HAP-1 (cell line): ENCODE measurements at places on chromosomes 5 and 9.
A peak's percentile ranks its signal among the peaks of the same experiment; 100 is the strongest.

DNA sequence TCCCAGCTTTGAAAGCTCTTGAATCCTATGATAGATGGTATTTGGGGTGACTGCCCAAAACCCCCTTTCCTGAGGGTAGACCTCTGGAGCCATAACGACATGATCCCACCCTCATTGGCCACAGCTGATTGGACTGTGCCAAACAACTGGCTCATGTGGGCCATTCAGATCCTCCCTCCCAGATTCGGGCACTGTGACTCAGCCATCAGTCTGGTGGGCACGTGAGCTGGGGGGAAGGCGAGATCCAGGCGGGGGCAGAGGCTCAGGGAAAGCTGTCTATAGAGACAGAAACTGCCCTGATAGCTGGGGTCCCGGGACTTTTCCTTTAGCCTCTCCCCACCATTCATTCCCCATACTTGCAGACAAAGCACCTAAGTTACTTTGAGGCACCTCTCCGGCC lies 15.1 kb upstream of the NCS1 start:
- DNase-seq = no peak

- peak; percentile 46 for DNase-seq
These were observed 142.9 kb upstream of the MSX2 start for GRCh38 chr5:174581479-174581878.

- DNase-seq = no peak
These were observed 25.6 kb downstream of the TMOD1 start for GRCh38 chr9:97526895-97527575.

- no peak for DNase-seq
These were observed 501.5 kb downstream of the SPATA31D1 start for GRCh38 chr9:82490019-82490499.

DNA sequence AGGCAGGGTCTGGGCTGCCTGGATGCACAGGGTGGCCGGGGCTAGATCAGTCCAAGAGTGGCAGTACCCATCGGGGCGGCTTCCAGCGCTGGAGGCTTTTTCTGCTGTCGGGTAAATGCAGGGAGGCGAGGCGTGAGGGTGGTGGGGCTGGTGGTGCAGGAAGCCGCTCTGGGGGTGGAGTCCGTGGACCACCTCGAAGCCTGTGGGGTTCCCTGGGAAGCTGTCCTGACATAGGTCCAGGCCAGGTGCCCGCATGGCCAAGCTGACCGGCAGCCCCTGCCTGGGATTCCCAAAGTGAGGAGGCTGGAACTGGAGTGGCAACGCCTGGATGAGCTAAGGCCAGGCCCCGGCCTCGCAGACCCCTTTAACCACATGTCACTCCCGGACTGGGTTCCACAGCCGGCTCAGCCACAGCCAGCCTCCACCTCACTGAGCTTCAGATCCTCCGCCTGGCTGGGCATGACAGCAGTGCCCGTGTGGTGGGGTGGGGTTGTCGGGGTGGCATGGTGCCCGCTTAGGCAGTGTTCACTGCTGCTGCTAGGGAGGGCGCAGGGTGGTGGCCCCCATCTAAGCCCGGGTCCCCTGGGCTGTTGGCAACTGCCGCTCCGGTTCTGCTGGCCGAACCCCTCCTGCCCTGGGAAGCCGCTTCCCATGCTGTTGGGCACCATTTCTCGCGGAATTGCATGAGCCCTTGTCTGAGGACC lies 1.4 kb upstream of the QRFP start:
- no peak for DNase-seq

GRCh38 chr5:45741110-45741509 lies 44.9 kb upstream of the HCN1 start:
- DNase-seq = no peak

DNA sequence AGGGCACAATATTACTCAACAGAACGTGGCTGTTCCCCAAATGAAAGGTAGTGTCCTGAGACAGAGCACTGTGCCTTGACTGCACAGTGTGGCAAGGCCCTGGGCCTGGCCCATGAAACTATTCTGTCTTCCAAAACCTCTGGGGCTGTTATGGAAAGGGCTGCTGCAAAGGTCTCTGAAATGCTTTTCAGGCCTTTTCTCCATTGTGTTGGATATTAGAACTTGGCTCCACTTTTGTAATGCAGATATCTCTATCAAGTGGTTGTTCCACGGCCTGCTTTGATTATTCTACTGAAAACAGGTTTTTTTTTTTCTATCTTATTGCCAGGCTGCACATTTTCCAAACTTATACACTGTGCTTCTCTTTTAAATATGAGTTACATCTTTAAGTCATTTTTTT lies 777.5 kb upstream of the TYRP1 start:
- peak; percentile 86 for DNase-seq

GRCh38 chr9:113541019-113541900 lies 77.7 kb downstream of the RGS3 start:
- peak; percentile 25 for DNase-seq
